ENCODE measurements at places on chromosomes 16 and 17.

- no peak for DNase-seq
These were observed 240.3 kb upstream of the GSE1 start for GRCh38 chr16:85372627-85373372.

DNA sequence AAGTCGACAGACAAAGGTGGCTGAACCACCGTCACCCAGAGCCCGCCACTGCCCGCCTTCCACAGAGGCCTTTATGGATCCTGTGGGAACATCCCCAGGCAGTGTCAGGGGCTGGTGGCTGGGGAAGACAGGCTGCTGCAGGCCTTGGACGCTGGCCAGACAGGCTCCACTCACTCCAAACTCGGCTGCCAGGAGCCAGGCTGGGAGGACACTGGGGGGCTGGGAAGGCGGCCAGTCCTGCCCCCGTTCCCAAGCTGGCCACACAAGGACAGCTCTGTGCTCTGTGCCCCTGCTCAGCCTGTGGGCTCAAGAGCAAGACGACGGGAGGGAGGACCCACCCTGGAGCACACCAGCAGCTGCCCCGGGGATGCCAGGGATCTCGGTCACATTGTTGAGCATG lies 7.6 kb upstream of the LCAT start:
- DNase-seq: no peak

DNA sequence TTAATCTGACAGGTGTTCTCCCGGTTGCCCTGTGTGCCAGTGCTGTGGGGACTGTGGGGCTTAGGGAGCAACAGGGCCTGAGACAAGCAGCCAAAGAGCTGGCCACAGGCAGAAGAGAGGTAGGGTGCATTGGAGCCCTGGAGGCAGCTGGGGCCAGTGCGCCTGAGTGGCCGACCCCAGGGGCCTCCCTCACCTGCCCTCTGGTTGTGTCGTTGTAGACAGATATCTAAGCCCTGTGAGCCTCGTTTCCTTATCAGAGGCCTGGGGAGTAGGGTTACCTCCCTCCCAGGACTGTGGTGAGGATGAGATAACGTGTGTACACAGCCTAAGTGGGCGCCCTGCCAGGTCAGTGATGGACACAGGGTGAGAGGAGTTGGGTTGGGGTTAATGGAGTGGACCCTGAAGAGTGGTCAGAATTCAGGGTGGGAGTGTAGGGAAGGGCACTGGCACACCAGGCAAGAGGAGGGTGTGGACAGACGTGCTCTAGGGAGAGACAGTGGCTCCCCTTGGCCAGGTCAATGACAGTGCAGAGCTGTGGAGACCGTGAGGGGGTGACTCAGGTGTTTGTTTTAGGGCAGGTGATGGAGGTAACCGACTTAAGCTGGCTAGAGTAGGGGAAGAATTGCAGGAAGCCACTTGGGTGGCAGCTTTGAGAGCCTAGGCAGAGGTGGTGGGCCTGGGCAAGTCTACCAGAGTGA lies 3.4 kb downstream of the NARF start:
- DNase-seq: no peak

DNA sequence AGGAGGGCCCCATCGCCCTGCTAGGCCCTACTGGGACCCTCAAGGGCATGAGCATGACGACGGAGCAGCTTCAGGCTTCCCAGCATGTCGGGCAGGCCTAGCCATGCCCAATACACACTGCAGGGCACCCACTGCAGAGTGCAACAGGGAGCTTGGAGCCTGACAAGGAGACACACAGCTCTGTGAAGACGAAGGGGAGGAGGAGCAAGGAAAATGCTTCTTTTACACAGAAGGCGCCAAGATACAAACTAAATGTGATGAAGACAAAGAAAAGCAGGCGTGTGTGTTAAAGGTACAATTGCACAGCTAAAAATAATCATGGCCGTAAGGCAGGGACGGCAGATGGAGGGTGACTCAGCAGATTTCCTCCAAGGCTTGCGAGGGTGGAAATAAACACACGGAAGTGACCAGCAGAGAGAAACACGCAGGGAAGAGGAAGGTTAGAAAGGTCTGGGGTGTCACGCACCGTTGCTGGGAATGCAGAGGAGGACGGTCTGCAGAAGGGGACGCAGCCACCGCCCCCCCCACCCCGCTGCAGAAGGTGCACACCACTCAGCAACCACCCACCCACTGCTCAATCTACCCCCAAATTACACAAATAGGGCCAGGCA lies 108.5 kb downstream of the ZNF778 start:
- no peak for DNase-seq

DNA sequence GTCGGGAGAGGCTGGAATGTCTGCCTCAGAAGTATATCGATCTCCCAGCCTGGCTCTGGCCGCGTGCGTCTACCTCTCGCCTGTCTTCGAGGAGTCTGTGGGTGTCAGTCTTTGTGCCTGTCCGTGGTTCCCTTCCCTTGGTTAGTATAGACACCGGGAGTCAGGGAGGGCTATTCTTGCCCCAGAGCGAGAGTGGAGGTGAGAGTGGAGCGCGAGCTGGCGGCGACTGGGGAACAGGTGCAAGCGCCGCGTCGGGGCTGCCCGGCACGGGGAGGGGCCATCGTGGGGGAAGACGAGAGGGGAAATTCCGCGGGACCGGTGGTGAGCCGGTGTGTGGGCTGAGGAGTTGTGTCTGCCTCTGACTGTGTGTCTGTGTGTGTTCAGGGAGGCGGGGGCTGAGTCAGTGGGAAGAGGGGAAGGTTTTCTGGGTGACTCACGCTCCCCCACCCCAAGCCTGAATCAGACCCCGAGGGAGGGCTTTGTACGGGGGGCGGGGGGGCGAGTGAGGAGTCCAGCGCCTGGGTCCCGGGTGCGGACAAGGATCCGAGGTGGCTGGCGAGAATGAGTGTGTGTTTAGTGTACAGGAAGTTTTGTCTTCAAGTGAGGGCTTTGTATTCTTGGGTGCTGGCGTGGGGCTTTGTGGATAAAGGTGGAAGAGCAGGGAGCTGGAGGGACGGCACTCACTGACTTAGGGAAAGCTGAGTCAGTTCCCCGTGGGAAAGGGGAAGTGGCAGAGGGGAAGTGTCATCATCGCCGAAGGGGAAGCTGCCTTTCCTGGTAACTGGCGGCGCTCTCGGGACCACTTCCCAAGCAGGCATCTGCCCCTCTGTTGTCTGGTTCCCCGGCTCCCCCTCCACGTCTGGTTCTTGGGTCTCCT lies 8.6 kb downstream of the KDM6B start:
- no peak for DNase-seq

DNA sequence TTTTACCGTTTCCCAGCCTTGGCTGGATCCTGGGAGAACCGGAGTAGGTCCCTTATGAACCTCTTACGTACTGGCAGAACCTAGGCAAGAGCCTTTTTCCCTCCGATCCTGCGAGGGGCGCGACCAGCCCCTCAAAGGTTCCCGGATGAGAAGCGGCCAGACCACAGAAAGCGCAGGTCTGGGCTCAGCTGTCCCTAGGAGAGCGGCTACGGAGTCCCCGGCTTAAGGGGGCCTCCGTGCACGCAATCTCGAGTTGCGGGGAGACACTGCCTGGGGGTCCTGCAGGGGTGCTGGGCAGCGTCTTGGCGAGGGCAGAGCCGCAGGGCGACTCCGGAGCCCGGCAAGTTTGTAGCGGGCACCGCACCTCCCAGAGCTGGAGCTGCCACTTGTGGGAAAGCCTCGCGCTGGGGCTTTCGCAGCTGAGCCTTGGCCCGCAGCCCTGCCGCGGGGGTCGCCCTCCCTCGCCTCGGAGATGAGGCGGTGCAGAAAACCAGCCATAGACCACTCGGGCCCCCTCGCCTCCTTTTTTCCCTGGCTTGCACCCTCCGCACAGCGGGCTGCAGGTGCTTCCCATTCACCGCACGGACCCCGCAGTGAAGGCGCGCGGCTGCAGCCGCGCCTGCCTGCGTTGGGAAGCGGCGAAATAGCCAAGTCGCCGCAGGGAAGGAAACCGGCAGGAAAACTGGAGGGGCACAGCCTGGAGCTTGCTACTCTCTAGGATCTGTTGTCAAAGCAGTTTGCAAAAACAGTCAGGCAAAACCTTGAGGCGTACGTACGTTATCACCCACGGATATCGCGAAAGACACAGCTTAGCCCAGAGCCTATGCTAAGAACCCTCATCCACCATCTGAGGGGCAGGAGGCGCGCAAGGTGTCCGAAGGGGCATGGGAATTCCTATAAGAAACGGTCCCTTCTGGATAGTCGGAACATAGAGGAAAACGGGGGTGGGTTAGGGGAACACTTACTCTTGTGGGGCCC lies 834 bp downstream of the CDH8 start:
- no peak for DNase-seq

GRCh38 chr17:79046197-79046915 lies 22.4 kb downstream of the C1QTNF1 start:
- no peak for DNase-seq

DNA sequence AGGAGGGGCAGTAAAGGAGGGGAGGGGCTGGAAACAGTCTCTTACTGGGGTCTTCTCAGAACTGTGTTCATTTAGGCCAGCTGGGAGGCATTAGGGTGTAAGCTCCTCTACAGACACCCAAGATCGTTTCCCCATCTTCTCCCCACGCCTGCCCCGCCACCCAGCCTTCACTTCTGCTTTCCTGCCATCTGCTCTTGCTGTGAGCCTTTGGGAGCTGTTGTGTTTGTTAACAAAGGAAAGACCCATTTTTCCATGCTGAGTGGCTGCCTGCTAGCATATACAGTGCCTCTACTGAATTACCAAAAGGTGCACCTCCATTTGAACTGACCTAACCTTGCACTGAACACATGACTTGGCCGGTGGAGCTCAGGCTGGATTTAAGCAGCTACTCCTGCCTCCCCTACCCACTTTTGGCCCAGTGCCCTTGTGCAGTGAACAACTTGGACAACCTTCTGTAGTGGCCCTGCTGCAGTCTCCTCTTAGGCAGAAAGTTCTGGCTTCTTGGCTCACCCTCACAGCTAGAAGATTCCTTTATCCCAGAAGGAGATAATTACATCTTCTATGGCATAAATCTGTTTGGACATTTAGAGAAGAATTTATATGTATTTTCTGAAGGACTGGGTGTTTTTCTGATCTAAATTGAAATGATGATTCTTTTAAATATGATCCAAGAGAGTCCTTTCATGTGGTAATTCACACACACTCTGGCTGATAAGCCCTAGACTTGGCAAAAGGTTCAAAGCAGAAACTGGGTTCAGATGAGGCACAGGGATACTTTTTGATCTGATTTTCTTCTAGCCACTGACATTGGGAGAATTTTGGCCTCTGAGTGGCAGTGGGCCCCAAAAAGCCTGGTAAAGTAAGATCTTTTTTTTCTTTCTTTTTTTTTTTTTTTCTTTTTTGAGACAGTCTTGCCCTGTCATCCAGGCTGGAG lies 81.9 kb upstream of the HNF1B start:
- no peak for DNase-seq

DNA sequence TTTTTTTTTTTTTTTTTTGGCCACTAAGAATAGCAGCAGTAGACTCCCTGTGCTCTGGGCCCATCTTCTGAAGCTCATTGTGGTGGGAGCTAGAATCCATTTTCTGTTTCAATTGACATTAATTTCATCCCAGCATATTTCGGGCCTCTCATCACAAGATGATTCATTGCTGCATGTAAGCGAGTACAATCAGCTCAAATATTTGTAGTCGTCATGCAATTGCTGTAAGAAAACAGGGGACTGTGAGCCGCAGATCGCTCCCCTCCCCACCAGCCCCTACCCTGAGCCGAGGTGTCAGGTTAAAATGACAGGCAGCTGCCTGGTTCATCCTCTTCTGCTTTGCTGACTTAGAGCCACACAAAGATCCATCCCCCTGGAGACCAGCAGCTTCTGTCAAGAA lies 358.8 kb upstream of the CDH5 start:
- DNase-seq: no peak

GRCh38 chr16:51987519-51987918 lies 559.4 kb downstream of the TOX3 start:
- no peak for DNase-seq

DNA sequence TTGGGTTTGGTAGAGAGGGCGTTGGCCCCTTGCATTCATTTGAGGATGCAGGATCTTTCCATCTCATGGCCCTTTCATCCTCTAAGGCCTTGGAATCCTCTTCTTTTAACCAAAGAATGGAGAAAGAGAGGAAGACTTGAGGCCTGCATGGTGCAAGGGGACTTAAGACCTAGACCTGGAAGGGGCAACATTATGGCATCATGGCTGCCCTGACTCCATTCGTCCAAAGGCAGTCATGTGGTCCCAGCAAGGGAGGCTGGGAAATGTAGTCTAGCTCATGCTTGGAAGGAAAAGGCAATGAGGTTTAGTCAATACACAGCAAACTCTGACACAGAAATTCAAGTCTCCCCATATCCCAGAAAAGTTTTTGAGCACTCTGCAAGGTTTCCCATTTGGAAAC lies 30.7 kb upstream of the CDRT4 start:
- DNase-seq: no peak

GRCh38 chr17:17536702-17537101 lies 40.5 kb upstream of the RASD1 start:
- DNase-seq: no peak

GRCh38 chr16:2286550-2286949 lies 18.6 kb upstream of the RNPS1 start:
- DNase-seq: no peak

DNA sequence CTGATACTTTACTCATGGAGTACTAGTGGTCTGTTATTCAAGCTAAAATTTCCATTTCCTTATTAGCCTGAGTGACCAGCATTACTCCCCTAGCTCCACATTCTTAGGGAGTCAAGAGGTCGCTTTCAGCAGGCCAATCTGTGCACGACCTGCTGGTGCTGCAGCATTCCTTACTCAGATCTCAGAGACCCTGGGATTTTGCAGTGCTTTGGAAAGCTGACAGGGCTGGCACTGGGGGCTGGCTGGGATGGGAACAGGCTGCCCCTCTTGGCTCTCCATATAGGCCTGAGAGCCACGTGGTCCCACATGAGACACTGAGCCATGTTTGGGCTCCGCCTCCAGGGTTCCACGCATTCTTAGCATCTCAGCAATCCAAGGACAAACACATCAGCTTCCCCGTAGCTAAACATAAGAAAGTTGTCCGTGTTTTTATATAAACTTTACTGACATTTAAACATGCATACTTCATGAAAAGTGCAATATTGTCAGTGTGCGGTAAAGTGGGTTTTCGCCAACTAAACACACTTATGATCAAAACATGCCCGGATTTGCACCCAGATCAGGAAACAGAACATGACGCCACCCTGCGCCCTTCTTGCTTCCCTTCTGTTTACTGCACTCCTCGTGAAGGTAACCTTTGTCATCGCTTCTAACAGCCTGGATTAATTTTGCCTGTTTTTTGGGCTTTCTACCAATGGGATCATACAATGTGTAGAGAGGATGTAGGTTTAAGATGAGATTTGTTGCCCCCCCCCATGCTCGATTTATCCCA lies 254.5 kb upstream of the CACNG5 start:
- DNase-seq: no peak

DNA sequence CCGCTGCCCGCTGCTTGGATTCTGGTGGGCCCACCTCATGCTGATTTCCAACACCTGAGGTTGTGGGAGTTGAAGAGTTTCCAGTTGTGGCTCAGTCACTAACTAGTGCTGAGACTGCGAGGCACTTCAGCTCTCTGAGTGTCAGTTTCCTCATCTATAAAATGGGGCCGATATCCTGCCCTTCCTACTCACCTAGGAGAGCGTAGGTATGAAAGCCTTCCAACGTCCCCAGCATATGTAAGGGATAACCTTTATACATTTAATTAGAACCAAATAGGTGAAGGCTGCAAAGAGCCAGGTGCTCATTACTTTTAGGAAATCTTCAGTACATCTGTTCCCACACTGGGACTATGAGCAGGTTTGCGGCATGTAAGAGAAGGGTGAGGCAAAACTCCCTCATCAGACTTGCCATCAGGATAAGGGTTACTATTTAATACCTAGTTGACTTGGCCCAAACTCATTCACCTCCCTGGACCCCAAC lies 782 bp upstream of the KIF18B start:
- DNase-seq: no peak
